ENCODE measurements at places on chromosomes 11 and 22. TPM values are rescaled to one million over a fixed set of nuclear protein-coding genes. Genes with fewer than 3 reads are reported as not detected.

Gene BTBD18
- under 0.01 TPM for total RNA-seq

Gene GNAZ
- 0.48 TPM for total RNA-seq

Gene IRF7
- 21.7 TPM for total RNA-seq

Gene MRGPRX4
- total RNA-seq, result not detected

Gene NCR3LG1
- 2.6 TPM for total RNA-seq

Gene TMPRSS5
- total RNA-seq, result not detected

Gene CARD18
- not detected for total RNA-seq

Gene C22orf31
- total RNA-seq, result not detected

Gene LRRC4C
- not detected for total RNA-seq

Gene ART1
- not detected for total RNA-seq

Gene RNF169
- total RNA-seq, result 17.8 TPM

Gene PRG3
- total RNA-seq, result not detected

Gene SLC22A25
- not detected for total RNA-seq

Gene C22orf42
- not detected for total RNA-seq

Gene BIK
- 61.0 TPM for total RNA-seq

Gene PATZ1
- total RNA-seq, result 7.2 TPM

Gene OR8K5
- total RNA-seq, result not detected

Gene MADD
- total RNA-seq, result 8.2 TPM

Gene VPS26B
- 25.3 TPM for total RNA-seq

Gene ALG12
- 17.3 TPM for total RNA-seq

Gene TRIM6
- total RNA-seq, result 3.1 TPM

Gene TLCD5
- 0.64 TPM for total RNA-seq

Gene SAMM50
- 28.8 TPM for total RNA-seq

Gene PCNX3
- 15.4 TPM for total RNA-seq

Gene DGCR6L
- total RNA-seq, result 46.0 TPM

Gene SOX10
- total RNA-seq, result not detected

Gene RFPL1
- not detected for total RNA-seq

Gene CHCHD10
- 9.2 TPM for total RNA-seq

Gene TUBA8
- not detected for total RNA-seq

Gene MS4A6E
- total RNA-seq, result not detected

Gene POU2AF1
- total RNA-seq, result not detected

Gene CSRP3
- total RNA-seq, result not detected

Gene SMTNL1
- not detected for total RNA-seq

Gene PYGM
- 0.21 TPM for total RNA-seq

Gene MEI1
- not detected for total RNA-seq

Gene SLC22A12
- not detected for total RNA-seq

Gene UBTFL1
- not detected for total RNA-seq

Gene USP47
- 64.6 TPM for total RNA-seq

Gene SDF2L1
- 27.7 TPM for total RNA-seq

Gene GRAMD1B
- 0.96 TPM for total RNA-seq

Gene SPDYC
- not detected for total RNA-seq

Gene MYRF
- total RNA-seq, result 0.72 TPM

Gene GP1BB
- total RNA-seq, result under 0.01 TPM

Gene KCTD21
- total RNA-seq, result 11.1 TPM

Gene H19
- 14.2 TPM for total RNA-seq

Gene KREMEN1
- total RNA-seq, result 6.5 TPM

Data from tracheal epithelial cell (primary cell).